ENCODE measurements at places on chromosomes 12 and 14.

DNA sequence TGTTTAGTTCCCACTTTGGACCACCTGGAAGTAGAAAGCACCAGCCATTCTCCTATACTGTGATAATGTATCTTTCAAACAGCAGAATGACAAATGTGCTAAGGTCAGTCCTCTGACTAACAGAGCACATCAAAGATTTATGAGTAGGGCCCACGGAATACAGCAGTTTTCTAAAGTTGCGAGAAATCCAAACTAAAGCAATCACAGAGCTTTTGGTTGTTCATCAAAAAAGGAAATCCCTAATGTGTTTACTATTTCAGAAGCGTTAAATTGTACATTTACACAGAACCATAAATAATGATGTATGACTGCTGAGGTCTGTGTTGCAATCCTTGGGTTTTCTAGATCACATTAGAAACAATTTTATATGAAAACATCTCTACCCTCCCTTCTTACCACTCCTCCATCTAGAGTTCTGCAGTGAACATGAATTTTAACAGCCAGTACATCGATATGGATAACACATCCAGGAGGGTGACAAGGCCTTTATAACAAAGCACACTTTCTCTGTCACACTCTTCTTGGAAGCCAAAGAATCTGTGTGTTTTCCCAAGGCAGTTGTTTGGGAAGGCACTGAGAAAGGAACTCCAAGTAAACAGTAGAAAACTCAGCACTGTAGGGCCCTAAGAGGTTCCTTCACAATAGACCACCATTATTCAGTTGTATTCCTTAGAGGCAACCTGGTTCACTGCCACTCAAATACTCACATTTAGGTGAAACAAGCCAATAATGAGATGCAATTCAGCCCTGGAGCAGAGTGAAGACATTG lies 7.3 kb downstream of the KITLG start:
- DNase-seq = no peak

- no peak for DNase-seq
Observed at GRCh38 chr14:62206456-62206855, 444.2 kb downstream of the SNAPC1 start.

GRCh38 chr12:90013409-90013808 lies 304.8 kb upstream of the ATP2B1 start:
- DNase-seq = no peak

GRCh38 chr12:98653866-98654493 lies 8.9 kb downstream of the APAF1 start:
- DNase-seq = peak; percentile 55

DNA sequence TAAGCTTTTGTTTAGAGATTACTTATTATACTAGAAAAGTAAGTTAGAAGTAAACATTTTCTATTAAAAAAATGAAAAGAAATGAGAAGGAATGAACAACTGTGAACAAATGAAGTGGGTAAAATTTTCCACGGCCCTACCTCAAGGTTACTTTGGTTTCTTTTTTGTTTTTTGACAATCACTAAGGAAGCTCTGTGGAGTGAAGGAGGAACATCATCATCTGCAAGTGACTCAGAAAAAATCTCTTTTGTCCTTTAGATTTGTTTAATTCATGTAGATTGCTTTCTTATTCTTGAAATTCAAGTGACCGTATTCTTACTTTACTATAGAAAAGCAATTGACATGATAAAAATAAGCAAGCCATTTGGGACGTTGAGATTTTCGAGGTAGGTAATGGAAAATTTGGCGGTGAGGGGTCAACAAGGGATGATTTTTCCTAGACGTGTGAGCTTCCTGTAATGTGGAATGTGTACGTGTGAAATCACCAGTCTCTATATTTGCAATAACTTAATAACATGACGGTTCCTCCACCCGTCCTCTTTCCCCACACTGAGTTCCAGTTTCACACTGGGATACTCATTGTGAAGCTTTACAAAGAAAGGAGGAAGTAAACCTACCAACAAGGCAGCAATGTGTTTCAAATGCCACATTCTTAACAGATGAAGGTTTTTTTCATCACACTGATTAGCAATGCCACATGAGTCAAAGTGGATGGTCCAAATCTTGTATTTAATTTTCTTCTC lies 62.3 kb upstream of the EGLN3 start:
- peak; percentile 18 for DNase-seq

DNA sequence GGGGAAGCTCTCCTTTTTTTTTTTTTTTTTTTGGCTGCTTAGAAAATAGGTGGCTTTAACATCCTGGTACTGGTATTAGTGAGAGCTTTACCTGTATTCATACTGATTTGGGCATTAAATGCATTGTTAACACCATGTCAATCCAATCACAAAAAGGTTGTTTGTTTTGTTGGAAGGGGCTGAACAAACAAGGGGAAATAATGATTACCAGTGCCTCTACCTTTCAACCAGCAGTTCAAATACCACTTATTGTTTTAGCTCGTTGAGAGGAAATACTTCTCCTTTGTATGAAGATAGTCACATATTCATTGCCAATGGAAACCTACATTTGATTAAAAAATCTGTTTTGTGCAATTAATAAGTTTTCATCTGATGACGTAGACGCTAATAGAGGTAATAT lies 72.9 kb downstream of the MIPOL1 start:
- no peak for DNase-seq

GRCh38 chr12:109446-109845 lies 42.9 kb downstream of the IQSEC3 start:
- DNase-seq = no peak

DNA sequence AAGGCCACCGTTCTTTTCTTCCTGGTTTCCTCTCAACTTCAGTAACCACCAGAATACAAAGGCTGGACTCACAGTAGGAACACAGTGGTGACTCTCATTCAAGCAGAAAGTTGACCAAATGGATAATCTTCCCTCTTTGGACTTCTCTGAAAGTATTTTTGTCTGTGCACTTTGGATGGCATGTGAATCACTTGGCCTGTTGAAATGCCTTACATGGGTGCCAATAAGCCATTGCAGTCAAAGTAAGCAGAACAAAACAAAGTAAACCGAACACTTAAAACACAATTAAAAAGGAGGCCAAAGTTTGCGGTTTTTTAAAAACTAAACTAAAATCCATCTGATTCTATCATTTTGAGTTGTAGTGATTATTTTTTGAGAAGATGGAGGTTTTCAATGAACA lies 370.1 kb upstream of the DDHD1 start:
- DNase-seq = no peak

DNA sequence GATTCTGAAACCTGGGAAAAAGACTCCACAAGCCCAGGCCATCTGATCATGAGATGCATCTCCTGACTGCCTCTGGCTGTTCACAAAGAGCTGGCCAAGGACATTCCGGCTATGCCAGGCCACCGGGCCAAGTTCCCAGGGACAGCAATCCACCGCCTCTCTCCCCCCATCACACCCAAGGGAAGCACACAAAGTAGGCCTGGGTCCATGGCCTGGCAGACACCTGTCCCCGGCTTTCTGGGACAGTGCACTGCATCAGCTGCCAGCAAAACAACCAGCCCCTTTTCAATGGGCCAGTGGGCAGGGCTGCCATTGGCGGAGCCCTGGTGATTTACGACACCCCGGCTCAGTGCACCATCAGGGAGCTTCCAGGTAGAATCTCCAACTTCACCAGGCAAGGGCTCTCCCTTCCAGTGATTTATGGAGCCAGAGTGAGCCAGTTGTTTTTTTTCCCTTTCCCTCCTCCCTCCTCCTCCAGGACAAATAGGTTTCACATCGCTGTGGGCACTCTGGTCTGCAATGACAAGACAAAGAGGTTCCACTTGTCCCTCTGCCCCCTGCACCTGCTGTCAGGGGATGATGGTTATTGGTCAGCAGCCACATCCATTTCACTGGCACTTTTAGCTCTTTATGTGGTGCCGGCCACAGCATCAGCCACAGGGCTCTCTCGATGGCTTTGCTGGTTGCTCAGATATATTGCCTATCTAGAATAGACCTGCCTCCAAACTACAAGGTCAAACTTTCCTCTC lies 149.6 kb downstream of the SLC38A6 start:
- DNase-seq = no peak

- no peak for DNase-seq
Observed at GRCh38 chr12:93684716-93685115, 7.5 kb downstream of the CRADD start.

GRCh38 chr12:3157581-3158323 lies 80.6 kb downstream of the TSPAN9 start:
- no peak for DNase-seq

DNA sequence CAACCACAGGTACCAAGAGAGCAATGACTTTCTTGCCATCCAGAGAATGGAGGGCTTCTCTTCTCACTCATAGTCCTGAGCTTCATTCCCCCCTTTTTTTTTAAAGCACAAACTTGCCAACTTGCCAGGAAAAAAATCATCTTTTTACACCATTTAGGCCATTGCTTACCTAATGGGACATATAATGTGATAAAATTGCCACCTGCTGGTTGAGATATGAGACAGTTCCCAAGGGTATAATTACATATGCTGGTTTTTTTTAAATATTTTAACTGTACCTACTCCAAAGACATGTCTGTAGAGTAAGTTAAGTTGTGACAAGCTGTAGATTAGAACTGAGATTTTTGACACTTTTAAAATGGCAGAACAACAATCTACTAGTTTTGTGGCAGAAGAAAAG lies 519.1 kb upstream of the SEL1L start:
- no peak for DNase-seq

DNA sequence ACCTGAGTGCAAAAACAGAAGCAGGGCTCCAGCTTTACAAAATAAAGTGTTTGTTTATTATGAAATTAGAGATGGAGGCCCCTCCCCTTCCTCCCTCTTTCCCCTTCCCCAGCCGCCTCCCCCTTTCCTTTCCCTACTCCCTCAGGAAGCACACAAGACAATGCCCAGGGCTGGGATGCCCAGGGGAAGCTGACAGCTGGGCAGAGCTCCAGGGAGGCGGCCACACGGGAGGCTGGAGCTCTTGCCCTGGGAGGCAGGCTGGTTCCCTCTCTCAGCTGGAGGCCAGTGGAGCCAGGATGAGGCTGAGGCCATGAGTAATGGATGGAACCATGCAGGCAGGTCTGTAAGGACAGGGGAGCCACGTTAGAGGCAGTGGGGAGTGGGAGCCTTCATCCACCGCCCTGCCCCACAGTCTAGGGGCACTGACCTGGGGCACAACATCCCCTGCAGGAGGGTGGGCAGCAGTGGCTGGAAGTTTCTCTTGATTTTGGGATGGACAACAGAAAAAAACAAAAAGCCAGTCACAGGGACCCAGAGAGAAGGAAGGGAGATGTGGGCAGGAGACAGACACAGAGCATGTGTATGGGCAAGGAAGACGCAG lies 5.1 kb downstream of the PSMB11 start:
- DNase-seq = no peak

DNA sequence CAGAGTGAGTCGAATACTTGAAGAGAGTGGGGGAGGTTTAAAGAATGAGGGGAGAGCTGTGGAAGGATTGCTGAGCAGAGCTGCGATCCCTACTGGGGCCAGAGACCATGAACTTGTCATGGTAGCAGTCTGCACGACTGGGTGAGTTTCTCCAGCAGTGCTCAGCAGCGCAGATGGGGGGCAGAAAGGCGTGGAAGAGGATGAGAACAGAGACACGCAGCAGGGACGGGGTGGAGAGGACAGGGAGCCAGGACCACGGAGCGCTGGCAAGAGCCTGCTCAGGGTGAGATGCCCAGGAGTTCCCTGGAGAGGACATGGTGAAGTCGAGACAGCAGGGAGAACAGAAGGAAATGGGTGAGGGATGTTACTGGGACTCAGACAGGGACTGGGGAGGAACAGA lies 2.1 kb upstream of the AQP6 start:
- DNase-seq = no peak

- no peak for DNase-seq
Observed at GRCh38 chr14:55733599-55733998, 153.6 kb downstream of the KTN1 start.

DNA sequence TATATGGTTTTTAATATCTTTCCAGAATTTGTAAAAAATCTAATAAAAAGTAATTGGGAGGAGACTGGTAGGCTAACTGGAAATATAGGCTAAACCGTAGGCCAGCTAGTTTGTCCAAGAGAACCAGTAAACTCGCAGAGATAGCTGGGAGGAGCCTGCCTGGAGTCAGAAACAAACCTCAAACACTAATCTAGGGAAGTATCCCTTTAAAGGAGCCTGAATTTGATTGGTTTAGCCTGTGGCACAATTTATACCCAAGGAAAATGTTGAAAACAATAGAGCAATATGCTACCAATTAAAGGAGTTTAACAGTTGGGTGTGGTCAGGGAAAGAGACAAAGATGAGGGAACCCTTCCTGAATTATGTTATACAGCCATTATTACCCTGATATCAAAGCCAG lies 109.6 kb downstream of the EML5 start:
- DNase-seq = no peak

- DNase-seq = no peak
Observed at GRCh38 chr12:12483438-12483837, 79.2 kb downstream of the DUSP16 start.

DNA sequence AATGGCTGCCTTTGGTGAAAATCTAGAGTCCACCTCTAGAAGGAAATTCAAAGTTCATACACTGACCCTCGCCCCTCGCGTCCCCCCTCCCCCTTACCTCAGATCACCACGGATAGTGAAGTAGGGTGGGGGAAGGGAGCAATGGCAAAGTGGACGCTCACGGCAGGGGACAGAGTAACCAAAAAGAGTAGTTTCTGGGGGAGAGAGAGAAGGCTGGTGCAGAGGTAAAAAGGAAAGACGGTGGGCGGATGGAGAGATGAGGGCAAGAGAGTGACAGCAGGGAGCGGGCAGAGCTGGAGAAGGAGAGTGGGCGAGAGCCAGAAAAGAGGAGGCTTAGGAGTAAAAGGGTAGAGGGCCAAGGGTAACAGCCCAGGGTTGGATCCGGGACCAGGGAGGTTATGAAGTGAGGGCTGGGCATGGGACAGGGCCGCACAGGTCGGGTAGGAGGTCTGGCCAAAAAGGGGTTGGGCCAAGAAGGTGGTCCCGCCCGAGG lies 423 bp downstream of the ALDH6A1 start:
- no peak for DNase-seq

- DNase-seq = no peak
Observed at GRCh38 chr12:64998371-64999147, 122.5 kb downstream of the WIF1 start.

DNA sequence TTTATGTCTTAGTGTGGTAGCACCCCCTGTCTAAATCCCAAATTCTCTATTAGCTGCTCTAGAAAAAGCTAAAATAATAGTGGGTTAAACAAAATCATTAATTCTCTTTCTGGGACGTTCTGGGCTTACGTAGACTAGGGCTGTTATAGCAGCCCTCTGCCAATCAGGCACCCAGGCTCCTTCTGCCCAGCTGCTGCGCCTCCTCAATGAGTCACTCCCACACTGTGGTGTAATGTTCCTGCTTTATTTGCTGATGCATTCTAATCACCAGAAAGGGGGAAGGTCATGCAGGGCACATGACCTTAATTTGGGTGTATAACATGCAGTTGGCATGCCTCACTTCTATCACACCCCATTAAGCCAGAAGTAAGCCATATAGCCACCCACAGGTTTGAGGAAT lies 294.5 kb downstream of the GALC start:
- DNase-seq = no peak
